GM04504 (cell line): ENCODE measurements at places on chromosomes 12 and 14.

DNA sequence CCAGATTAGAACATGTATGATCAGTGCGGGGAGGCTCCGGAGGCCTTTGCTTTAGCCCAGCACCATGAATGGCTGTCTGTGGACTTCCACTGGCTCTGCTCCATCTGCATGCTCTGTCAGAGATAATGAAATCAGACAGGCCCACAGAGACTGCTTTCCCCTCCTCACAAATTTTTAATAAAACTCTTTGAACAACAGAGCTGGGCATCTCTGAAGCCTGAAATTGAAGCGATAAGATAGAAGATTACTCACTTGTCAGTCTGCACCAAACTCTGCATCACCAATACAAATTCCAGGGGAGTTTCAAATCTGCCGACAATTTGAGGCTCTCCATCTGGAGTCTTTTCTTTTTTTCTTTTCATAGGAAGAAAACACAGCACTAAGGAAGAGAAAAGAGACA, 110.0 kb downstream of the DYRK2 start:
- no peak for DNase-seq

DNA sequence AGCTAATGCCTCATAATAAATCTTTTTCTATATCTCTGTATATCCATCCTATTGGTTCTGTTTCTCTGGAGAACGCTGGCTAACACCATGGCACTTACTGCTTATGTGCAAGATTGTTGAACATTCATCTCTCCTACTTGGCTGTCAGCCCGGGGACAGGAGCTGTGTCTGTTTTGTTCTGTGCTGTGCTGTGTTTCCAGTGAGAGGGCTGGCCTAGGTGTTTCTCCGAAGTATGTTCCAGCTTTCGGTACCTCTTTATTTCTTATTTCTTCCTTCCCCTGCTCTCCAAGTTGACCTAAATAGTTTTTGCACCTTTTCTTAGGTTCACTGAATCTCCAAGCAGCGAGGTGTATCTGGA, 18.8 kb upstream of the NR4A1 start:
- no peak for DNase-seq

DNA sequence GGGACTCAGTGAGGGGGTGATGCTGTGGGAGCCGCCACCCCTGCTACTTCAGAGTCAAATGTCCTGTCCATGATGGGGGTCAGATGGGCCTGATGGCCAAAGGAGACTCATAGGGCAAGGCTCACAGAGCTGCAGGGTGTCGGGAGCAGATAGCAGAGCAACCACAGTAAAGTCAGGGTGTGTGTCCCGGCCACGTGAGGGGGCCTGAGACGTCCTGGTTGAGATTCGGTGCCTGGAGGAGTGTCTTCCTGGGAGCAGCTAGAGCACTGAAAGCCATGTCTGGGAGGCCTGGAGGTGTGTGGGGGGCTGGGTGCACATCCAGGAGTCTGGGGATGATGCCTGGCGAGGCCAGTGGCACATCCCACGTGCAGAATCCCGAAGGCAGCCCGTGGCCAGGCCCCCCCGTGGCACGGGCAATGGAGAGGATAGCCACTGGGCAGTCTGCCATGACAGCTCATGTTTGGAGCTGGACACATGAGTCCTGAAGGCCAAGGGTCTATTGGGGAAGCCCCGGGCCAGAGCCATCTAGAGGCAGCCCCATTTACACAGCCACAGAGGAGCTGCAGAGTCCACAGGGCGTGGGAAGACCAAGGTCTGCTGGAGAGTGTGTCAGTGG, 308.0 kb upstream of the SFSWAP start:
- DNase-seq, result no peak

DNA sequence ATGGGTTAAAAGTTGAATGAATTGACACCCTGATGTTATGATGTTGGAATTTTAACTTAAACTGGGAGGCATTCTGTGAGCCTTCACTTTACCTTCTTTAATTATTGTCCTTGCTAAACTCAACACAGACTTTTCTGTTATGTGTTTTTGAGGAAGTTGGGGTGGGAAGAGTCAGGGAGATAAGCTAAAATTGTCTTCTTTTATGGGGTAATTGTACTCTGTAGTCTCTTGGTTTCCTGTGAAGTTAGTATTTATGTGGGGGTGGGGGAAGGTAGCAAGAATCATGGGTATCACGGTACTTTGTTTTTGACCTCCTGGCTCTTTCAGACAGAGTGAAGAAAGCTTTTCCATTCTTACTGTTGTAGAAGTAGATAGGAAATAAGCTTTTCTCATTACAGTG, 32.9 kb downstream of the RAB21 start:
- no peak for DNase-seq

- no peak for DNase-seq
Measured at GRCh38 chr12:70383886-70384285, 17.8 kb downstream of the KCNMB4 start.

- peak; percentile 76 for DNase-seq
Measured at GRCh38 chr12:88391556-88391955, 188.7 kb downstream of the KITLG start.

DNA sequence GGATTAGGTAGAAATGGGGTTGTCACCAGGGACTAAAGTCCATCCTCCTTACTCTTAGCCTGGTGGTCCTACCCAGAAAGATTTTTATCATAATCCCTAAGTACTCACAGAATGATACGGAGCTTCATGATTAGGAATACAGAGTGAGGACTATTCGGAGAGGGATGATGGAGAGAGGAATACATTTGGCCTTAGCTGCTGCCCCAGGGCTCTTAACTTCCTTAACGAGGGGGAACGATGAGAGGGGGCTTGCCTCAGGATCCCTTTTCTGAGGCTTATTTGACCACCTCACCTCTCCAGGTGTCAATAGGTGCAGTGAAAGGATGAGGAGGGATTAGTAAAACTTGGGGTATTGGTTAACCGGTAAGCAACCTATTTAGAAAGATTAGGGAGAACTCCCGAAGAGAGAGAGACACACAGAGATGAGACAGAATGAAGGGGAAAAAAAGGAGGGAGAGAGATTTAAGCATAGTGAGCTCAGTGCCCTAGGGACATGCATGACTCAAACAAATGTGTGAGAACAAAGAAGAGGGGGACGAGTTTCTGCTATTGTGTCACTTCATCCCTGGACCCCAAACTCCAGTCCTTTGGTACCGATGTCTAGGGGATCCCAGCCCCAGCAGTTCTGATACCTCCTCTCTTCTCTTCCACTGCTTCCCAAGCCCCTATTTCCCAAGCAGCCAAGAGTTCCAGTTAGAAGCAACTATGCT, 1.1 kb downstream of the NFE2 start:
- no peak for DNase-seq

GRCh38 chr14:84361476-84361875, 1168.5 kb upstream of the FLRT2 start:
- no peak for DNase-seq

GRCh38 chr12:9606736-9607372, 862 bp downstream of the KLRB1 start:
- DNase-seq, result no peak

DNA sequence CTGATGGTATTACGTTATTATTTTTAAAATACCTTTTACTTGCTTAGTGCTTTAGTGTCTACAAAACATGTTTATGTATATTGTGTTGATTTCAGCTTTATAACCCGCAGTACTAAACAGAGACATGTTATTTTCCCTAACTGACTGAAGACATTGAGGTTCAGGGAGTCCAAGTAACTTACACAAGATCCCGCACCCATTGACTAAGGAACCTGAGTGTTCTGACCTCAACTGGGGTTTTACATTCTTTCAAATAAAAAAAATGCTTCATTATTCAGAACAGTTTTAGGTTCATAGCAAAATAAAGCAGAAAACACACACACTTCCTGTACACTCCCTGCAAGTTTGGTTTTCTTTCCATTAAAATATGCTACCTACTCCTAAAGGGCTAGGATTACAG, 60.4 kb upstream of the METAP2 start:
- no peak for DNase-seq

DNA sequence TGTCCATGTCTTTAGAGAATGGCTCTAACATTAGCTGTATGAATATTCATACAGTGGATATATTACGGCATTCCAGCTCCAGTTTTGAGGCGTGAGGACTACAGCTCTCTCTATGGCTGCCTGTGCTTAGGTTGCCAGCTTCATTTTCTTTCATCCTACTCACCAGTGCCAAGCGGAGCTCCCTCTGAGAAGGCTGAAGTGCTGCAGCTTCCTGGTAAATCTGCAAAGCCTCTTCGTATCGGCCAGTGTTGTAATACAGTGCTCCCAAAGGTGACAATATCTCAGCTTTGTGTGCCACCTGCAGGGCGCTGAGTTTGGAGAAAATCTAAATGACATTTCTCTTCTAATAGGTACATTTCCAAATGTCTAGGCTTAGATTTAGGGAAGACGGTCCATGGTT, 19.8 kb upstream of the OVCH1 start:
- no peak for DNase-seq

- no peak for DNase-seq
Measured at GRCh38 chr14:83058068-83058467, 1524.4 kb upstream of the SEL1L start.

GRCh38 chr12:44015333-44015941, 179.6 kb downstream of the TMEM117 start:
- peak; percentile 28 for DNase-seq

GRCh38 chr12:91561301-91561957, 378.8 kb upstream of the DCN start:
- DNase-seq, result no peak

- no peak for DNase-seq
Measured at GRCh38 chr14:70057519-70058136, 131.1 kb downstream of the SLC8A3 start.

- DNase-seq, result peak; percentile 50
Measured at GRCh38 chr12:106058256-106059182, 80.2 kb downstream of the NUAK1 start.
